ENCODE measurements at places on chromosomes 5 and 9.

GRCh38 chr5:54514291-54514690 is 3.3 kb upstream of the SNX18 start:
- DNase-seq: no peak

DNA sequence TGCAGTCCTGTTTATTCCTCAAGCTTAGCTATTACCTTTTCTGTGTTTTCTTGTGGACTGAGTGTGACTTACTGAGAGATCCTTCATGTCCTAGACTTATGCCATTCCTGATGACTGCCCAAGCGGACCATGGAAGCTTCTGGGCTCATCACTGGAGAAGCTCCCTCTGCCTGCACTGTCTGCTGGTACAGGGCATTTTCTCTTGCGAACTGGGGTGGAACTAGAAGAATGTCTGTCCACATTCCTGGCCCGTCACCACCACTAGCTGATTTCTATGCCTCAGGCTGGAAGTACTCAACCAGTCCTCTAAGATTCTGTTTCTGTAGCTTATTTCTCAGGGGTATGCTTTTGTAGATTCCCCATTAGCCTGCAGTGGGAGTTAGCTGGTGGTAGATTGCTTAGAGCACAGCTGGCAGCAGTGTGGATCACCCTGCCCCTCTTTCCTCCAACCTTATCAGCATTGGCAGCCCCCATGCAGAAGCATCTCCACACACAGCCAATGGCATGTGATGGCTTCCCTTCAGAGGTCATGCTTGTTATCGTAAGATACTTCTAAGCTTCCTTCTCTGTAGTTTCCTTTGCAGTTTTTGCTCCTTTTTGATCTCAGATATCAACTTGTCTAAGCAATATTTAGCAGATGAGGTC is 12.4 kb downstream of the SLC36A1 start:
- DNase-seq: no peak

DNA sequence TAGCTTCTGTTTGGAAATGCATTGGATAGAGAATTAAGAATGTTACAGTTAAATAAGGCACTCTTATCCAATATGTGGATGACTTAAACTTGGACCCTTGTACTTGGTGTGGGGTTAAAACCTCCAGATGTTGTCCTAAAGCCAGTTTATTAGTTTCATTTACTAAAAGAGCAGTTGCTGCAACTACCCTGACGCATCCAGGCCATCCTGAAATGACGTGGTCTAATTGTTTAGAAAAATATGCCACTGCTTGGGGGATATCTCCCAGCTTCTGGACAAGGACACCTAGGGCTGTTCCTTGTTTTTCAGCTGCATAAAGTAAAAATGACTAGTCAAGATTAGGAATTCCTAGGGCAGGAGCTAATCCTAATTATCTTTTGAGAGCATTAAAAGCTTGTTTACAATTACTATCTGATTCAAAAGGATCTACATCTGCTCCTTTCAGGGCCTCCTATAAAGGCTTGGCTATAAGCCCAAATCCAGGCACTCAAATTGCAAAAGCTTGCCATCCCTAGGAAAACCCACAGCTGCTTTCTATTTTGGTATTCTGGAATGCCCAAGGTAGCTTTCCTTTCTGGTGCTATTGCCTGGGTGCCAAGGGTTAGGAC is 45.7 kb upstream of the SLCO4C1 start:
- DNase-seq: no peak

DNA sequence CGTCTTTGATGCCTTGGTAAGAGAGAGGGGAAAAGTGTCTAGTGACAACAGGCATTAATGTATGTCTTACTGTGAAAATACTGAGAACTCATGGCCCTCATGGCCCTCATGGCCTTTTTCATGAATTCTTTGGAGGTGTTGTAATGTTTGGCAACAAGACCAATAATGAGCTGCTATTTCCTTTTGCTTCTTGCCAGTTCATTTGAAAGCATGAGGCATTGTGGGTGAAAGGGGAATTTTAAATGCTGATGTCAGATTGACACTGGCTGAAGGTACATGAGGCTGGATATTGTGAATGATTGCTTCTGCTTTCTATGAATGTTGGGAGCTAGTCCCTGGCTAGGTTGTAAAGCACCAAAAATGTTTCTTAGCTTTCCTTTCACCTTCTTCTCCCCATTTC is 79.2 kb downstream of the DOCK2 start:
- DNase-seq: no peak

DNA sequence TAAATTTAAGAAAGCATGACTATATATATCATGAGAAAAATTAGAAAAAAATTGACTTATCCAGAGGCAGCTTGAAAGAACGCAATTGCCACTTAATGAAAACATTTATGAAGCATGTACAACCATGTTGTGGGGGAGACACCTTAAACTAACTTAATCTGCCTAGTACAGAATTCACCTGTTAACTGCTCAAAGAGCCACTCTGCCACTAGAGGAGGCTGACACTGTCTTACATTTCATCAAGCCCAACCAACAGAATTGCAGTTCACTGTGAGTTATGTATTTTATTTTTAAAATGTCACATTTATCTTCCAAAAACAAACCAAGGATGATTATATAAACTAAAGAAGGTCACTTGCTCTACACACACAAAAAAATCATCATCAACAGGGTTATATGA is 252.9 kb downstream of the MLLT3 start:
- DNase-seq: no peak

DNA sequence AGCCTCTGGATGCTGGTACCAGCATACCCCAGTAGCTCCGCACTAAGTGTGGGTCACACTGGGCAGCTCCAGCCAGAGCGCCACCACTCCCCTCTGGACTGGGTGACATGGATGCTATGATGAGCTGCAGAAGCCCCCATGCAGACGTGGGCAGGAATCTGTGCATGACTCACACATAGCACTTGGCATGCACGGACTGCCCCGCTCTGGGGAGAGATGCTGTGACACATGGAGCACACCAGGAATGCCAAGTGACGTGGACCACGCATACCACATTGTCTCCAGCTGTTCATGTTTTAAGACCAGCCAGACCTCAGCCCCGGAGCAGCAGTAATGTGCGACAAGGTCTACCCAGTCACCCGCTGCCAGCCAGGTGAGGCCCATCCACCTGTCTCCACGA is 64.1 kb downstream of the SEMA4D start:
- DNase-seq: no peak

GRCh38 chr9:71677209-71677608 is 91.1 kb downstream of the CEMIP2 start:
- no peak for DNase-seq

- DNase-seq: no peak
Observed at GRCh38 chr5:31194468-31194813, 955 bp downstream of the CDH6 start.

Measured in cortex of kidney (tissue), 1 donor.